ENCODE measurements at places on chromosomes 12 and 14.

- DNase-seq: no peak
Measured at GRCh38 chr12:15428632-15429031, 106.3 kb downstream of the PTPRO start.

- DNase-seq: no peak
Measured at GRCh38 chr14:54207075-54207474, 189.7 kb upstream of the CDKN3 start.

DNA sequence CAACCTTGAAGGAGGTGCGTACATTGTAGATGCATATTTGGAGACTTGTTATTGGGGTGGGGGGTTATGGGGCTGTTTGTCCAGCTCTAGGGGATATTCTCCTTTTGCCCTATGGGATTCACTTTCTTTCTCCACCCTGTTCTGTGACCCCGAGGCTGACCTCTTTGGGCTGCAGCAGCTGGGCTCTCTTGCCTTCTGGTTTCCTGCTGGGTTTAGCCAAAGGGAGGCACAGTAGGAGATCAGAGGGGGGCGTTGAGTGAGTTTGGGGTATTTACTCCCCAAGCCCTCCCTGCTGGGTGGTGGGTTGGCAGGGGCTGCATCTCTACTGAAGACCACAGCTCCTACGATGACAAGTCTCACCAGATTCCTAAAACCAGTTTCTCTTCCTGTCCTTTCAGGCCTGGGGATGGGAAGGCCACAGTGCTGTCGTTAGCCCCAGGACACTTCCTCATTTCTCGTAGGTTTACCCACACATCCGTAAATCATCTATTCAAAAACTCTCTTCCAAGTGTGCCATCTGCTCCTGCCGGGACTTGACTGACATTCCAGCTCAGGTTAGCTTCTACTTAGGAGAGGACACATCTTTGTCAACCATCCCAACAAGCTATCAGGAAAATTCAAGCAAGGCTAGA lies 127.1 kb downstream of the TMEM30B start:
- no peak for DNase-seq

- no peak for DNase-seq
Measured at GRCh38 chr14:59087711-59088110, 100.8 kb upstream of the DAAM1 start.

DNA sequence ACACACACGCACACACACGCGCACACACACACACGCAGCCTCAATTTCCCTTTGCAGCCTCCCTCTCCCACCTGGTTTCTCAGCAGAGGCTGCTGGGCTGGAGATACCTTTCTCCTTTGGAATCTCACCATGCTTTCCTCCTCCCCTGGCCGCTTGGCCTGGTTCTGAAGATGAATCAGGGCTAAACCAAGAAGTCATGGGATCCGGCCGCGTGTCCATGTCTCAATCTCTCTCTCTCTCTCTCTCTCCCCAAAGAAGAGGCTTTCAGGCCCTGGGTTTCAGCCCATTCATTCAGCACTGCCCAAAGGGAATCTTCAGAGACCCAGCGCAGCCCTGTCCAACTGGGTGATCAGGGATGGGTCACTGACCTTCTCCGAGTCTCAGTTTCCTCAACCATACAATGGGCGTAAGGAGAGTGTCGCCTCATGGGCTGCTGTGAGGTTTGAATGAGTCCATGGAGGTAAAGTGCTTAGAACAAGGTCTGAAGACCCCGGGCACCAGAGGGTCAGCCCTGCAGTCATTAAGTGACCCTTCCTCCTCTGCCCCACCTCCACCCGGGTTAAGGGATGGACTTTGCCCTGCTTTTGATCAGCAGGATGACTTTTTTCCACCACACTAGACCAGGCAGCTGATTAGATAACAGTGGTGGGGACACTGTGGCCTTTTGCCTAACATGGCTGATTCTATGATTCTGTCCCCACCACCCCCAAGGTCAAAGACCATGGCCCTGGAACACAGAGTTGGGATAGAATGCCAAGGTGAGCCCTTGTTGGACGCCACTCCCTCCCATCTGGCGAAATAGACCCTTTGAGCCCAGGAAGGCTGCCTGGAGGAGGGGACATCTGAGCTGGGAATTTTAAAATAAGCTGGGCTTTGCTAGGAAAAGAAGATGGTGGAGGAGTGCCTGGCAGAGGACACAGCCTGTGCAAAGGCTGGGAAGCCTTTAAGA lies 42.1 kb downstream of the SCARB1 start:
- no peak for DNase-seq

DNA sequence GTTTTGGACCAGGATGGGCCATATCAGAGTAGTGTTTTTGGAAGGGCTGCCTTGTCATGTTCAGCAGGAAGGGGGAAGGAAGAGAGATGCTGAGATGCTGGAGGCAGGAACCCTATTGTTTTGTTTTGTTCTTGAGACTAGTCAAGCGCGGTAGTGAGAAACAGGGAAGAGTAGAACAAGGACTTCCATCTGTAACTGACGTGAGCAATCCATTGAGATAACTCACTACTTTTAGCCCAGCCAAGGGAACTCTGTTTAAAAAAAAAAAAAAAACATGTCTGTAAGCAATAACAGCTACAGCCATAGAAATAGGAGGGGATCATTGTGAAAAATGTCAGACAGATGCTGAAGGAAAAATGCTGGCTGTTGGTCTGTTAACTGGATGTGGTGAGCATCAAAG lies 34.0 kb downstream of the CD9 start:
- no peak for DNase-seq

Measured in bone marrow (tissue), 2 donors.